ENCODE measurements at places on chromosomes 12 and 14.

- no peak for DNase-seq
These were observed 127.4 kb upstream of the ARHGAP5 start for GRCh38 chr14:31949709-31950108.

GRCh38 chr14:103725739-103726395 lies 10.3 kb downstream of the ZFYVE21 start:
- DNase-seq, result no peak

DNA sequence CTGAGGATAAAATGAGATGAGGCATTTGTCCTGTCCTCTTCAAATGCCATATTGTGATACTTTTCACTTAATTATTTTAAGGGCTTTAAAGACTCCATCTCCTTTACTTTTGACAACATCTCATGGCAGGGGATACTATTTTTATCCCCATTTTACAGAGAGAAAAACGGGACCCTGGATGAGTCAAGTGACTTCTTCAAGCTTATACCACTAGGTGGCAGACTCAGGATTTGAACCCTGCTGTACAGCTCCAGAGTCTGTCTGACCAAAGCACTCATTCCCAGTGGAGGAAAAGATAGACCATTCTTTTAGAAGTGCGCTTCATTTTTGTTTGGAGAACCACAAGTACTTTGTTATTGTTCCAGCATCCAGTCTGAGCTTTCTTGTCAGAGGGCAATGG lies 1.7 kb upstream of the SMOC1 start:
- no peak for DNase-seq

DNA sequence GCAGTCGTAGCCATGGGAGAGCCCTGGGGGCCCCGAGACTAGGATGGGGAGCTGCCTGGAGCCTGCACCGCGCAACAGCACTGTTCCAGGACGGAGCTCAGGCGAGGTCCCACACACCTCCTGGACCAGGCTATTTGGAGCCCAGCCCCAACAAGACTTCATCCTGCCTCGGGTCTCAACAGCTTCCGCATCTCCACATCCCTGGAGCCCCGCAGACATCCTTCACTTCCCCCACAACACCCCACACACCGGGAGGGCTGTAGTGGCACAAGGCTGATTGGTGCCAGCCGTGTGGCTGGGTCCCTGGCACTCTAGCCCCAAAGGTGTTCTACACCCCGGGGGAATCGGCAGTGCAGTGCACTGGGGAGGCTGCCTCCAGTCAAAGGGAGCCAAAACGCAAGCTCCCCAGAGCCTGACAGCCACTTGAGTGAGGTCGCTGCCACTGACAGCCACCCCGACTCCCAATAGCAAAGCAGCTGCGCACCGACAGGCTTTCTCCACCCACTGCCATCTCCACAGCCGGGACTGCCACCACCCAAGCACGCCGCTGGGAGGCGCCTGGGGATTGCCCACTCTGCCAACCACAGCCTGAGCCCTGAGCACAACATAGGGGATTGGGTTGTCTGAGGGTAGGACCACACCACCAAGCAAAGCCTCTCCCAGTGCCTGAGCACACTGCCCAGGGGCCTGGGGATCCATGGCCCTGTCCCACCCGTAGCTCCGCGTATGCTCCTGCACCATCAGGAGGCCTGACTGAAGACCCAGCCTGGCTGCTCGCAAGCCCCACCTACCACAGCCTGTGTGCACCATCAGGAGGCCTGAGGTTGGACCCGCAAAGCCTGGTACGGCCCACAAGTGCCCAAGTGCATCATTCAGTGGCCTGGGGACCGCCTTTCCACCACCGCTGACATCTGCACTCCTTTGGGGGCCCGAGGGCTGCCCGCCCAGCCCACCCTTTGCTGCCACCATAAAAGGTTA lies 13.2 kb upstream of the KLRF1 start:
- peak; percentile 82 for DNase-seq

Measured in stimulated activated CD4-positive, alpha-beta T cell treated with anti-CD3 and anti-CD28 coated beads, Interleukin-1b, Interleukin-23, amount 100 ng/mL, for 24 hours (primary cell).